ENCODE measurements at places on chromosomes 2 and 18. TPM values are rescaled to one million over a fixed set of nuclear protein-coding genes. Genes with fewer than 3 reads are reported as not detected.

DNA sequence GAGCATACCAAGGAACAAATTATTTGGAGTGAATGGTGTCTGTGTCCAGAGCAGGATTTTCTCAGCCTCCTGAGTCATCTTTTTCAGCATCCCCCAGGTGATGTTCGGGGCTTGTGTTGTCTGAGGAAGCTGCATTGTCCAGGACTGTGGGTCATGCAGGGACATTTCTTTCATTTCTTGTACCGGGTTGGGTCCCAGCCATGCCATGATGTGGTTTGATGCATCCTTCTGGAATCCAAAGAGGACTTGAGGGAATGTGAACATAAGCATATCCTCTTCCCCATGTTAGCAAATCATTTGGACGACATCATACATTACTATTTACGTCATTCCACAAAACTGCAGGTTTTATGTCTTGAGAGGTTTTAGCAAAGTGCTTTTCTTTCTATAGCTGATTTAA, 797.8 kb downstream of the CCDC85A start:
- DNase-seq: no peak

GRCh38 chr2:101830555-101830954, 133.0 kb downstream of the MAP4K4 start:
- no peak for DNase-seq

DNA sequence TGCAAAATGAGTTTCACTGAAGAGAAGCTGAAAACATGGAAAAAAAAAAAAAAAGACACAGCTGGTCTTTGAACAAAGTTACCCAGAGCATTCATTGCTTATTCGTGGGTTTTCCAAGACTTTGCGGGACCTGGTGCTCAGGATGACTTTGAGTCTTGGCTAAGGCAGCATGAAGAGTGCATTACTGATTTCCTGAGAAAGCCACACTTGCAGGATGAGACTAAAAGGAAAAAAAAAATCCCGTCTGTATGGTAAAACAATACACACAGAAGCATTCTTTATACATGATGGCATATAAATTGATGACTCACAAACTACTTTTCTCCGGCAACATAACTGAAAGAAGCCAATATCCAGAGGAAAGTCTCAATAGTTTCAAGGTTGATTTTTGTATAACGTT, 195.4 kb downstream of the SPP2 start:
- no peak for DNase-seq

- no peak for DNase-seq
These were observed 109.7 kb downstream of the MSH2 start for GRCh38 chr2:47512581-47513083.

GRCh38 chr2:75600461-75601011, 39.8 kb upstream of the EVA1A start:
- no peak for DNase-seq

GRCh38 chr18:79476918-79477571, 81.3 kb downstream of the NFATC1 start:
- DNase-seq: no peak

DNA sequence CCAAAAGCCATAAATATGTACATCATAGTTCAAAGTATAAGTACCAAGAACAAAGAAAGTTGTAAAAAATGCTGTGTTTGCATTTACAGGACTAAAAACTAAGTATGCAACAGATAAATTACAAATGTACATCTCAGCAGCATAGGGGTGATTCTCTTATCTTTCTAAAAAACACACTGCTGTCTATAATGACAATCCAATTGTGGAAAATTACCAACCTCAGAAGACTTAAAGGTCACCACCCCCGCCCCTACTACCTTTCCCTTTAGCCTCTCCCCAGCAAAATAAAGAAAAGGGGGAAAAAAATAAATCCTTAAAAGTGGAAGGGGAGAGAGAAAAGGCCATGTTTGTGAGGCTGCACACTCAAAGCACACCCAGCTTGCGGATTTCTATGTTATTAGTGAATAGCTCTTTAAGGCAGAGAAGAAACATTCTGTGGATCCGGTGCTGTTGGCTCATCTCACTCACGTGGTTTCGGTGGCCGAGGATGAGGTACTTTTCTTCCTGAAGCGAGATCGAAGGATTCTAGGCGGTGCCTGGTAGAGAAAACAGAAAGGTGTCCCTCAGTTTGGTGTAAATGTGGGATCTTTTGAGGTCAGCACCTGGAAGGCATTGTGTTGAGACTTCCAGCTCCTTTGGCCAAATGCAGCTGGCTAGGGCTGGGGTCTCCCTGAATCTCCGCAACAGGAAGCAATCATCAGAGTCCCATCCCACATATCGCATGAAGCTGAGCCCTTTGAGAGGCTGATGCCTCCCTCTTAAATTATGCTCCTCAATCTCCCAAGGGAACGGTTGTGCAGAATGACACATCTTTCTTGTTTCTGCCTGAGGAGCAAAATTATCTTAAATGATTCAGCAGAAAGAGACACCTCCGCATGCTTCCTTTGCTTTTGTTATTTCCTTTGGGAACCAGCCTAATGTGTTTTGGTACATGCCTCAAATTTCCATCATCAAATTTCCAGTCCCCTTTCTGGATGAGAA, 17.6 kb downstream of the MRPL35 start:
- no peak for DNase-seq

GRCh38 chr2:11012131-11012693, 100.5 kb downstream of the KCNF1 start:
- DNase-seq: no peak

- DNase-seq: no peak
These were observed 169.5 kb upstream of the COPS8 start for GRCh38 chr2:236916181-236916580.

DNA sequence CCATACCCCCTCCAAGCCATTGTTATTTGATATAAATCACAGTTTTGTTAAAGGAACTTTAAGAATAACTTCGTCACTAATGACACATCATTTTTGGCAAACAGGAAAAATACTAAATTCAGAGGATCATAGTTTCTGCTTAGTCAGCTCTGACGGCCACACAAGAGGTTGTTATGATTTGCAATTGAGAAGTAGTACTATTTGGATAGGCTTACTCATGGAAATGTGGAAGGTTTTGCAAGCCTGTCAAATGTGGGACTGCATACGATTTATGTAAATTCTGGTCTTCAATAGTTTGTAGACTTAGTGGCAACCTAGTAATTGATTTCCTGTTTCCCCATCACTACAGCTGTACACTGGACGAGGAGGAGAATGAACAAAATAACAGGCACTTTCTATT, 108.1 kb downstream of the ARHGEF33 start:
- DNase-seq: no peak

GRCh38 chr2:64881037-64881492, 108.1 kb upstream of the SLC1A4 start:
- no peak for DNase-seq

- DNase-seq: no peak
These were observed 492.3 kb downstream of the NYAP2 start for GRCh38 chr2:225891771-225892170.

- peak; percentile 59 for DNase-seq
These were observed 477 bp downstream of the ACVR1 start for GRCh38 chr2:157875641-157876065.

DNA sequence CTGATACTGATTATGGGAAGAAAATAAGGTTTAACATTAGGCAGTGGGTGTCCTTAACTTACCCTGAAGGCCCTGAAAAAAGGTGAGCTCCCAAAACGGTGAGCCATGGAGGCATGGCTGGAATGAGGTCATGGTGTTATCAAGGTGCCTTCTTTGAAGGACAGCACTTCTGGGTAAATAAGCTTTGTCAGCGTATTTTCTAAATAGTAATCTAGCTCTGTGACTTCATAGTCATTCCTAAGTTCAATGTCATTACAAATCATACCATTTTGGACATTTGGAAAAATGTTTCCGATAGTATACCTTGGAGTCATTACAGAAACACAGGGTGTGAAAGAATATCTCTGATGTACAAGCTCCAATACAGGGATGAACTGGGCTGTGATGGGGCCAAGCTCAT, 35.2 kb upstream of the CNGA3 start:
- DNase-seq: no peak

GRCh38 chr2:226693521-226693920, 106.1 kb downstream of the IRS1 start:
- no peak for DNase-seq

DNA sequence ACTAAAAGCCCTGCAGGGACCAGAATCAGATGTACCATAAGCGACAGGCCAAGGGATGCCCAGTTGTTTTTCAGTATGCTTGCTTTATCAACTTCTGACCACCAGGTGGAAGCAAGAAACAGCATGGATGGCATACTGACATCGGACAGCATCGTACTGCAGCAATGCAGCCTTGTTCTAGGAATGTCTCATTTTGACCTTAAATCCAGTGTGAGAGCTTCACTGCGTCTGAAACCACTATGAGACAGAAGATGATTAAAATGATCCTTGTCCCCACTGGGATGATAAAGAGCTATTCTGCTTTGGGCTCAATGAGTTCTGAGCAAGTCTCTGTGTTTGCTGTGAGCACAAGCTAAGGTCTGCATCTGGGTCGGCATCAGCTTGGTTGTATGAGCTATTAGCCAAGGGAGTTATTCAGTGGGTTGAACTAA, 54.3 kb downstream of the CDK15 start:
- peak; percentile 83 for DNase-seq

DNA sequence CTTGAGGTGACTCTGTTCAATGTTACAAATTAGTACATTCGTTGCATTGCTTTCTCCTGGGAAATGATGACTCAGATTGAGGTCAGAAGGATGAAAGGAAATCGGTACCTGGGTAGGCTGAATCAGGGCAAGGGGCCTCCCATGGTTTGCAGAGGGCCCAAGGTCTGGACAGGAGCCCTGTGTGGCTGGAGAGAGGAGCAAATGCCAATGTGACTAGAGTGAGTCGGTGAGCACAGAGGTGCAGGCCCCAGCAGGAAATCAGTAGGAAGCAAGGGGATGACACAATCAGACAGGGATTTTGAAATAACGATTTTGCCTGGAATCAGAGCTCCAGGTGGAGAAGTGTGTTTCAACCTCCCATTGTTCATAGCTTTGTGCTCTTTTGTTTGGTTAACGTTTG, 118.9 kb downstream of the CCDC102B start:
- DNase-seq: no peak

DNA sequence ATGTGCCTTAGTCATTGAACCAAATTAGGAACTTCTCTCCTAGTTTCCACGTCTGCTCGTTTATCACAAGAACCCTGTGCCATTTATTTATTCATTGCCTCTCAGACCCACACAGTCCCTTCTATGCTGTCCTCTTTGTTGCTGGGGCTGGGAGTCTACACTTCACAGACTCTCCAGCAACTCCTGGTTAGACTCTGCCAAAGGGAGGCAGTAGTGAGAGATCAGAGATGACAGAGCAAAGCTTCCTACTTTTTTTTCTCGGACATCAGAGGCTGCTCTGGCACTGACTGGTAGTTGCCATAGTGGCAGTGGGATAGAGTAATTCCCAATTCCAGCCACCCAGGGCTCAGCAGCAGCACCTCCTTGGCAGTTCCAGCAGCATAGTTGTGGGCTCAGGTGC, 277.5 kb downstream of the BCL11A start:
- no peak for DNase-seq

GRCh38 chr2:189222468-189223105, 43.0 kb upstream of the COL5A2 start:
- DNase-seq: no peak

DNA sequence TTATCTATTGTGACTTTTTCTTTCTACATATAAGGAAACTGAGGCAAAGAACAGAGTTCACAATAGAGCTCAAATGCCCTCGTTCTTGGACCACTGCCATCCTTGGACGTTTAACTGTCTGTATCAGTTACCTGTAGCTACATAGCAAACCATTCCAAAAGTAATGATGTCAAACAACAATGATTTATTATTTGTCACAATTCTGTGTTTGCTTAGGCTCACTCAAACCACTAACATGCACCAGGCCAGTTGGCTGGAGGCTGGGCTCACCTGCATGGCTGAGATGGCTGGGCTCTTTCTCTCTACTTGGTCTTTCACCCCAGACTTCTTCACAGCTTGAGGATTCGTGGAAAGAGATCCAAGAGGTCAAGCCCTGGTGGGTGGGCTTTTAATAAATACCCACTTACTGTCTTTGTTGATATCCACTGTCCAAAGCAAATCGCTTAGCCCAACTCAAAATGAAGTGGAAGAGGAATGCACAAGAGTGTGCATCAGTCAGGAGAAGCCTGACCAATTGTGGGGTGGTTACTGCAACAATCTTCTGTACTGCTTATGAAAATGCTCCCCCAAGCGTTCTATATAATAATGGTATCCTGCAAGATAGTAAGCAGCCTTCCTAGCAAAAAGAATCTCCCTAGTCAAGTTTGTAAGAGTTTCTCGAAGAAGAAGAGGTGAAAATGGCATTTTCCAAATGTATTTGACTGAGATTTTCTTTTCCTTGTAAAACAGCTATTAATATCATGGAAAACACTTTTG, 163.5 kb upstream of the NT5C1B start:
- no peak for DNase-seq

- DNase-seq: no peak
These were observed 4.6 kb upstream of the IMPACT start for GRCh38 chr18:24421831-24422230.

DNA sequence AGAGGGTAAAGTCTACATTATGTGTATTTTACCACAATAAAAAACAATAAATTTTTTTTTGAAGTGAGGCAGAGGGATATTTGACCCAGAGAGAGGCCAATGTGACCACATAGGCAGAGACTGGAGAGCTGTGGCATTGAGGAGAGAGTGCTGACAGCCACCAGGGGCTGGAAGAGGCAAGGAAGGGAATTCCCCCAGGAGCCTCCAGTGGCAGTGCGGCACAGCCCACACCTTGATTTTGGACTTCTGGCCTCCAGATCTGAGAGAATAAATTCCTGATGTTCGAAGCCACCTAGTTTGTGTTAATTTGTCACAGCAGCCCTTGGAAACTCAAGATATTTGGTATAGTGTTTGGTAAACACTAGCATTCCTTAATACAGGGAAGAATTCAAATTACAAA, 22.7 kb downstream of the ANKRD29 start:
- DNase-seq: no peak

DNA sequence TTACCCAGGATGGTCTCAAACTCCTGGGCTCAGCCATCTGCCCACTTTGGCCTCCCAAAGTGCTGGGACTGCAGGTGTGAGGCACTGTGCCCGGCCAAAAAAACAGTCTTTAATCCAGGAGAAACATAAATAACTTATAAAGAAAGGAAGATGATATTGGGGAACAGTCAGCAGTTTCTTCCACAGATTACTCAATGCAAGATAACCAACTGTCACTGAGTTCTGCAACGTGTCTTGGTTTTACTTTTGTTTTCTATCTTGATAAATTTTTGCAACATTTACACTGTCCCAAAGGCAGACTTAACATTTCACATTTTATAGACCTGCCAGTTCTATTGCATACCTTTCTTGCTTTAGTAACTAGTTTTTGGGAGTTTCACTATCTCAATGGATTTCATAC, 71.1 kb downstream of the ANKRD44 start:
- no peak for DNase-seq

GRCh38 chr18:76457475-76457874, 37.6 kb downstream of the ZNF516 start:
- no peak for DNase-seq

Gene FBXO15
- total RNA-seq: 0.81 TPM

Gene PLB1
- total RNA-seq: 7.8 TPM

Gene PCARE
- total RNA-seq: under 0.01 TPM

Gene SERPINB7
- not detected for total RNA-seq

Gene CDH19
- total RNA-seq: not detected

Gene TET3
- total RNA-seq: 11.0 TPM

Gene TMEM17
- 2.4 TPM for total RNA-seq

Gene KIF1A
- not detected for total RNA-seq

Gene CRYGD
- total RNA-seq: 5.7 TPM

Gene WNT10A
- 1.1 TPM for total RNA-seq

Gene CPS1
- 0.54 TPM for total RNA-seq

Gene POTEJ
- under 0.01 TPM for total RNA-seq

Gene REG3G
- not detected for total RNA-seq

Data from hematopoietic multipotent progenitor cell (in vitro differentiated cells).